Ureter (tissue), 1 donor: ENCODE measurements at places on chromosomes 12 and 14. TPM values are rescaled to one million over a fixed set of nuclear protein-coding genes. Genes with fewer than 3 reads are reported as not detected.

SERPINA12 gene
- not detected for total RNA-seq

AKAP5 gene
- 0.96 TPM for total RNA-seq

LYSET gene
- total RNA-seq = 22.1 TPM

TAS2R9 gene
- total RNA-seq = not detected

AKT1 gene
- 116 TPM for total RNA-seq

HNF1A gene
- not detected for total RNA-seq

VRTN gene
- not detected for total RNA-seq

PPM1H gene
- total RNA-seq = 16.2 TPM

GPR65 gene
- total RNA-seq = 1.3 TPM

C12orf50 gene
- total RNA-seq = 0.10 TPM

CCDC196 gene
- total RNA-seq = not detected

GCH1 gene
- total RNA-seq = 13.8 TPM

OLR1 gene
- total RNA-seq = 3.4 TPM

SDSL gene
- total RNA-seq = 17.4 TPM

KCNK10 gene
- not detected for total RNA-seq

FKBP3 gene
- 46.7 TPM for total RNA-seq

RGS6 gene
- 1.1 TPM for total RNA-seq

ZBTB25 gene
- 23.8 TPM for total RNA-seq

GPR84 gene
- total RNA-seq = 0.34 TPM

SLC25A47 gene
- not detected for total RNA-seq

DIABLO gene
- 62.2 TPM for total RNA-seq

INSM2 gene
- not detected for total RNA-seq

OTOGL gene
- 0.57 TPM for total RNA-seq

PRH2 gene
- not detected for total RNA-seq

FAM90A1 gene
- total RNA-seq = 0.65 TPM

KRT74 gene
- 0.26 TPM for total RNA-seq

FAM181A gene
- not detected for total RNA-seq

PTPRO gene
- 3.0 TPM for total RNA-seq

PTCSC3 gene
- total RNA-seq = not detected

IL26 gene
- not detected for total RNA-seq
